ENCODE measurements at places on chromosomes 12 and 14. TPM values are rescaled to one million over a fixed set of nuclear protein-coding genes. Genes with fewer than 3 reads are reported as not detected.

Gene CAPZA3
- total RNA-seq, result not detected

Gene NFE2
- not detected for total RNA-seq

Gene P2RX2
- not detected for total RNA-seq

Gene INSM2
- 0.07 TPM for total RNA-seq

Gene BCL2L14
- total RNA-seq, result 0.22 TPM

Gene LRRC43
- 0.18 TPM for total RNA-seq

Gene NTN4
- total RNA-seq, result not detected

Gene SDR9C7
- not detected for total RNA-seq

Gene SERPINA6
- not detected for total RNA-seq

Gene DNAAF2
- 17.6 TPM for total RNA-seq

Gene MMP17
- 0.29 TPM for total RNA-seq

Gene COCH
- 1.9 TPM for total RNA-seq

Gene SOAT2
- 1.00 TPM for total RNA-seq

- DNase-seq, result peak; percentile 91
Observed at GRCh38 chr12:111444925-111445725, 39.4 kb downstream of the SH2B3 start.

DNA sequence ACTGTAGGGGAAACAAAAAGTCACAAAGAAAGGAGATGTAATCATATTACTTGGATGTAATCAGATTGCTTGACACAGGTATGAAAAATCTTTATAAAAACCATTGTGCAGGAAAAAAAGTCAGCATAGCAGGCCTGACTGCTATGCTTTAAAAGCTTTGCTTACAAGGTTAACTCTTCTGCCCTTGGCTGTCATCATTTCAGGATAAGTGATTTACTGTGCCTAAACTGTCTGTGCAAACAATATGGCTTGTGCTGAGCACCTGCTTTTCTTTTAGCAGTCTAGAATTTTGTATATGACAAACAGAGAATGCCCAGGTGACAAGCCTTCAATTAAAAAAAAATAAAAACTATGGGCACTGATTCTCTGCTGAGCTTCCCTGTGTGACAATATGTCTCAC lies 63.8 kb upstream of the PLEKHG7 start:
- DNase-seq, result no peak

DNA sequence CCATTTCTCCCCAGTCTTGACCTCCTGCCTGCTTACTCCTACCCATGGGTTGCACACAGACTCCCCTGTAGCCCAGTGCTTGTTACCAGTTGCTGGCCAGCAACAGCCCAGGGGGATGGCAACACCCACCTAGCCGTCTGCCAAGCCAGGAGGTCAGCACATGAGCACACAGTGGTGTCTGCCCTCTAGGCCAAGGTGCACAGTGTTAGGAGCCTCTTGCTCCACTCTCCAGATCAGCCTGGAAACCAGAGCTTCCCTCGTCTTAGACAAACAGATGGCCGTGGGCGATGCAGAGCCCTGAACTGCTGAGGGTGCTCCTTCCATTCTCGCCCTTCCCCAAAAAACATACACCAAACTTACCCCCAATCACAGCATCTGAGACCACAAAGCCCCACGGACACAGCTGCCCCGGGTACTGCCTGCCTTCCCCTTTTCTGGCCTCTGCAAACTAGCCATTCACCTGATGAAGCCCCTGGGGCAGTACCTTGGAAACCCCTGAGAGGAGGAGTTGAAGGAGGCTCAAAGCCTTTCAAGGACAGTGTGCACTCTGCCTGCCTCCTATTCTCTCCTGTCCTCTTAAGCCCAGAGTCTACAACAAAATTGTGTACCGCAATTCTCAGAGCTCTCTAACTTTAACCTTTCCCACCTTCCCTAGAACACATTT lies 1.0 kb upstream of the GPD1 start:
- DNase-seq, result no peak

DNA sequence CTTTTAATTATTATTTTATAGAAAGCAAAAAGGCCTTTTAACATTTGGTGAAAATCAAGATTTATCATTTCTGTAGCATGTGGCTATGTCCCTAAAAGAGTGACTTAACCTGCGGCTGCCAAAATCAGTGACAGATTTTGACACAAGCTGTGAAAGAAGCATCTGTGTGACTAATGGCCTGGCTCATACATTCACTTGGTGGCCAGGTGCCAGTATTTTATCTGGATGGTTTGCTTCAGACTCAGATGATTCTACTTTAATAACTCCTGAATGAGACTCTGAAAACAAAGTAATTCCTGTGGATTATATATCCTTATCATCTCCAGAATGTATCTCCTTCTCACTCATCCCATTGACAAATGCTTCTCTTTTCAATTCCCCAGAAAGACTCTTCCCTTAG lies 103.0 kb downstream of the FSCB start:
- no peak for DNase-seq

DNA sequence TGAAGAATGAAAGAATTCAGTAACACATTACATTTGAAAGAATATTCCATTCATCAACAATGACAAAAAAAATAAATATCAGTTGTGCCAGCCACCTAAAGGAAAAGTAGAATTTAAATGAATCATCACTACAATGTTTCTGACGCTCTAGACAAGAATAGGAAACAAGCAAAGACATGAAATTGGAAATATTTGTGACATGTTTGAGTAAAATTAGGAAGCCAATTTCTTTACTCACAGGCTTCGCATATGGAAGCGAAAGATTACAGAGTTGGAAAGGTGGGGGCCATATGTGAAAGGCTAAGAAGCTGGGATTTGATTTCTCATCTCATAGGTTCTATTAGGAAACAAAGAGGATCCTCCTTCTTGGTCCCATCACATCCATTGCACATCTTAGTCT lies 279.0 kb downstream of the IPO8 start:
- DNase-seq, result no peak

GRCh38 chr12:106710143-106710893 lies 64.2 kb upstream of the RIC8B start:
- DNase-seq, result no peak

- no peak for DNase-seq
Observed at GRCh38 chr12:72296389-72296788, 24.2 kb downstream of the TRHDE start.

DNA sequence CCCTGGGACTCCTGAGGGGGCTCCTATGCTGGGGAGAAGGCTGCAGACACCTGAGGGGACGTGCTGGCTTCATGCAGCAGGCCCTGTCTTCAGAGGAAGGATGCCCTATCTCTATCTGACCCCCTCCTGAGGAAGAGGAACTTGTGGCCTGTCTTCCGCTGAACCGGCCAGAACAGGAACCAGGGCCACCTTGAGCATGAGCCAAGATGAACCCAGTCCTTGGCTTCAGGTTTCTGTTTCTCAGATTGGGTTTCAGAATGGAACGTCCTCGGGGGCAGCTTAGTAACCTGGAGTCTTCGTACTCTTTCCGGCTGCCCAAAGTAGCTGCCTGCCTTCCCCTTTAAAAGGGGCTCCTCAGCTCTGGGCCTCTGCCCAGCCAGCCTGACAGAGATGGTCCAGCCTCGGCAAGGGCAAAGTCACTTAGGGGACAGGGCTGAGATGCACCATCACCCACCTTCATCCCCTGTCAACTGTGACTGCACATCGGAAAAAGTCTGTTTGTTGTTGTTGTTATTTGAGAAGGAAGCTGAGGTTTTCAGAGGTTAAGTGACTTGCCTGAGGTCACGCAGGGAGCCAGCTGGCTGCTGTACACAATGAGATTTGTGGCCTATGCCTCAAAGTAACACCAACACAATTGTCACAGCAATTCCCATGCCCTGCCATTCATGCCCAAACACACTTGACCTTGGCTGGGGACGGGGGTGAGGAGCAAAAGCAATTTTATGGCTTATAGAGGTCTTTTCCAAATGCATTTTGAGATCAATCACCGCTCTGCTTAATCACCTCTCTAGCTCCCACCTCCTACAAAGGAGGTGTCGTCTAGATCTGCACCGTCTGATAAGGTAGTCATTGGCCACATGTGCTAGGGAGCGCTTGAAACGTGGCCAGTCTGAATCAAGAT lies 13.4 kb downstream of the ASB2 start:
- DNase-seq, result peak; percentile 46

- DNase-seq, result peak; percentile 76
Observed at GRCh38 chr12:69157023-69157655, 82.2 kb upstream of the CPSF6 start.

GRCh38 chr12:117494833-117495655 lies 133.6 kb upstream of the NOS1 start:
- no peak for DNase-seq

- DNase-seq, result no peak
Observed at GRCh38 chr12:1034751-1035457, 43.9 kb downstream of the ERC1 start.

DNA sequence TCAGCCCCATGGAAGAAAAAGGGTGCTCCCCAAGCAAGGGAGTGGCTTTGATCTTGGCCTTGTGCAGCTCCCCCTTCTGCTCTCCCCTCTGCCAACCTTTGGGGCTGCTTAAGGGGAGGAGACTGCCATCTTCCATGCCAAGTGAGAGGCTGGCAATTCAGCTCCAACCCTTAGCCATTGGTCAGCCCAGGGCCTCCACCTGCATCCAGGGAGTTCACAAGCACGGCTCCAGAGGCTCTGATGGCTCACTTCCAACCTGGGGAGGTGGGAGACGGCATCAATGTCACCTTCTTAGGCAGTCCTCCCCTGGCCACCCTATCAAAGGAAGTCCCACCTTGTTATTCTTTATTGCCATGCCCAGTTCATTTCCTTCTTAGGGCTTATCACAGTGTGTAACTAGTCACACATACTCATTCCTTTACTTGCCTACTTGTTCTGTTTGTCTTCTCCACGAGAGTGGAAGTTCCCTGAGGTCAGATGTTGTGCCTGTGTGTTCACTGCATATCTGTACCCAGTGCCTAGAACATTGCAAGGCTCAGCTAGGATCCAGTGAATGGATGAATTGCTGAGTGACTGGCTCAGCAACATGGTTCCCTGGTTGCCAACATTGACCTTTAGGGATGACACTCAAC lies 5.0 kb downstream of the HDAC7 start:
- no peak for DNase-seq

- DNase-seq, result no peak
Observed at GRCh38 chr14:105026802-105027563, 6.1 kb upstream of the CDCA4 start.

- no peak for DNase-seq
Observed at GRCh38 chr14:101078892-101079221, 175.3 kb upstream of the RTL1 start.

- no peak for DNase-seq
Observed at GRCh38 chr14:34345718-34346465, 116.1 kb downstream of the SPTSSA start.

- DNase-seq, result peak; percentile 28
Observed at GRCh38 chr14:99946652-99947489, 118.4 kb upstream of the EVL start.

DNA sequence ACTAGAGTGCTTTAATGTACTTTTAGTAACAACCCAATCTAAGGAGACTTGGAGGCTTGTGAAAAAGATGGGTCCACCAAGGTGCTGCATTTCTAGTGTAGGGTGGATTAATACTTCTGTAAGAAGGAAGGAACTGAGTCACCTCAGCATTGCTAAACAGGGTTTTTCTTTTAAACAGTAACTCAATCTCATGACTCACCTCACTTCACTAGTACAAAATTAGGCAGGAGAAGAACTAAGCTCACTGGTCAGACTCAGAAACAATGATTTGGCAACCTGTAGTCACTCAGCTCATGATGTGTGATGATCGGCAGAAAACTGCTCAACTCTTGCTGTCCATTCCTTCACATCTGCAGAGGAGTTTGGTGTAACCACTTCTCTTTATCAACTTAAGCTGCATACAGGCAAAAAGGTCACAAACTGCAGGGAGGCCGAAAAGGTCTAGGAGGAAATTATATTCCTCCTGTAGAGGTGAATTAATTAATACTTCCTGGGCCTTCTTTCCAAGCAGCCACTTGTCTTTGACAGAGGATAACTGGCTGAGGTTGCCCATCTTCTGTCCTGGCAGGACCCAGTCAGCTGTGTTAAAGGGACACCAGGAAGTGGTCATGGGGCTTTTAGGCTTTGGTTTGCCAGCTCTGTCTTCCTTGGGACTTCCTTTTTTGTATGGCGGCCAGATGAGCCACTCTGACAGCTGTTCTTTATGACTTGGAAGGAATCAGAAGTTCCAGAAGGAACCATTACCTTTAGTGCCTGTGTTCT lies 466.9 kb downstream of the FUT8 start:
- no peak for DNase-seq

DNA sequence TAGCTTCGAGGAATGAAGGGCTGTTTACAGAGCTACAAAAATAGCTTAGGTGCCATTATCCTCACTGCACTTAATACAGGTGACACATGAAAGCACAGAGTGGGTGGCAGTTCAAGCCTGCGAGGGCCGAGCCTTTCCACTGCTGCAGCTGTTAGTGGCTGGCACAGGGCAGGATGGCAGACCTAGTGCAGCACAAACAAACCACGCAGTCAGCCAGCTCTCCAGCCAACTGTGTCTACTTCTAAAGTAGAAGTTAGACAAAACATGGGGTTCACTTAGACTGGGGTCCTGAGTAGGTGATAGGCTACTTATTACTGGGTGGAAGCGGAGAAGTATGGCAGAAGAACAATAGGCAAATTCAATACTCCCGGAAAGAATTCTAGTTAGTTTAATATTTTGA lies 95.4 kb downstream of the DUSP16 start:
- DNase-seq, result peak; percentile 39

- DNase-seq, result no peak
Observed at GRCh38 chr12:113298861-113299545, 35.9 kb downstream of the SLC8B1 start.

DNA sequence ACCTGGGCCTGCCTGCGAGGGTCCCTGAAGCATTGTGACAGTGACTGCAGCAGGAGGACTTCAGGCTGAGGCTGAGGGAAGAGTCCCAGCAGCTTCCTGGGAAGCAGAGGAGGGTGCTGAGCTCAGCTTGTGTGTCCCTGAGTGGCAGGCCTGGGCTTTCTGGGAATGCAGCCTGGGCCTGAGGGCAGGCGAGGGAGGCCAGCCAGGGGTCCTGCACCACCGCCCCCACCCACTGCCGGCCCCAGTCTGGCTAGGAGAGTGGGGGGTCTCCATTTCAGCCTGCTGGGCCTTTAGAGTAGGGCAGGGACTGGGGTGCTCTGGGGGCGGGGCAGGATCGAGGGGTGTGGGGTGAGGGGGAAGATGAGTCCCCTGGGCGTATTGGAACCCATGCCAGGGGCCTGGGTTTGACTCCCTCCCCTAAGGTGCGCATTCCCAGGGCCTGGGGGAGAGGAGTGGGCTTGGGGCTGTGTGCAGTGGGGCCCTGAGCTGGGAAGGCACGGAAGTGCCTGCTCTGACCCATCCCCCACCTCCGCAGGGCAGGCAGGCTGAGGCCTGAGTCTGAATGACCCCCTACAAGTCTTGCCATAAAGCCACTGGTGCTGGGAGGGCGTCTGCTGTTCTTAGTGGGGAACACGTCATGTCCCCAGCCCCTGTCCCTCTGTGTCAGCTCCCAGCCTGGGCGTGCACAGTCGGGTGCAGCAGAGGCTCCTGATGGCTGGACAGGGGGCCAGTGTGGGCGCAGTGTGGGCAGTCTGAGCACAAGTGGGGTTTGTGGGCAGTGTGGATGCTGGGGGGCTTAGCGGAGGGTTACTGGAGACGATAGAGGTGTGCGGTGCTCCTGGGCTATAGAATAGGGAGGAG lies 46.4 kb downstream of the KRT80 start:
- DNase-seq, result no peak

GRCh38 chr12:4153343-4153892 lies 120.1 kb upstream of the CCND2 start:
- no peak for DNase-seq

Measured in CD8-positive, alpha-beta memory T cell (primary cell).